ENCODE measurements at places on chromosomes 7 and 10.

DNA sequence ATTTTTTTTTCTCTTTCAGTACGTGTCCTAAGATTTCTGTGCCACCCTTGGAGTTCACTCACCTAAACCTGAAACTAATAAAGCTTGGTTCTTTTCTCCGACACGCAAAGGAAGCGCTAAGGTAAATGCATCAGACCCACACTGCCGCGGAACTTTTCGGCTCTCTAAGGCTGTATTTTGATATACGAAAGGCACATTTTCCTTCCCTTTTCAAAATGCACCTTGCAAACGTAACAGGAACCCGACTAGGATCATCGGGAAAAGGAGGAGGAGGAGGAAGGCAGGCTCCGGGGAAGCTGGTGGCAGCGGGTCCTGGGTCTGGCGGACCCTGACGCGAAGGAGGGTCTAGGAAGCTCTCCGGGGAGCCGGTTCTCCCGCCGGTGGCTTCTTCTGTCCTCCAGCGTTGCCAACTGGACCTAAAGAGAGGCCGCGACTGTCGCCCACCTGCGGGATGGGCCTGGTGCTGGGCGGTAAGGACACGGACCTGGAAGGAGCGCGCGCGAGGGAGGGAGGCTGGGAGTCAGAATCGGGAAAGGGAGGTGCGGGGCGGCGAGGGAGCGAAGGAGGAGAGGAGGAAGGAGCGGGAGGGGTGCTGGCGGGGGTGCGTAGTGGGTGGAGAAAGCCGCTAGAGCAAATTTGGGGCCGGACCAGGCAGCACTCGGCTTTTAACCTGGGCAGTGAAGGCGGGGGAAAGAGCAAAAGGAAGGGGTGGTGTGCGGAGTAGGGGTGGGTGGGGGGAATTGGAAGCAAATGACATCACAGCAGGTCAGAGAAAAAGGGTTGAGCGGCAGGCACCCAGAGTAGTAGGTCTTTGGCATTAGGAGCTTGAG is at the start of gene CFTR:
CFTR (plus strand) TSS at position 801 of the 830 bp plus-strand sequence. CDS start 70 bp downstream, outside the sequence.
- DNase-seq = no peak

DNA sequence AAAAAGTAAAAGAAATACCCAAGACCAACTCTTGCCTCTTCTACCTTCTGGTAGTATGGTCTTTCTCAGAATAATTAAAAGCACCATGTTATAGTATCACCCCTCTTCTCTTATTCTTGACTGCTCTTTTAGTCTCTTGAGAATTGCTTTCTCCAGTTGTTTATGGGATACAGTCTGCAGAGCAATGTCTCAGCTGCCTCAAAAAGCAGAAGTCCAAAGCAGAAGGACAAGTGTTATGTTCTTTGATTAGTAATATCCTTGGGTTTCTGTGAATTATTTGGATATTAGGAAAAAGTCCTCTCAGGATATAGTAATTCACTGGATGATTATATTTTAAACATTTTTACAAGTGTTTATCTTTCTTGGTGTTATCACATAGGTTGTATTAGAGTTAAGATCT is 7.4 kb downstream of the TAS2R41 start:
- no peak for DNase-seq

- no peak for DNase-seq
Observed at GRCh38 chr10:81386817-81387216, 488.2 kb upstream of the NRG3 start.

GRCh38 chr7:124914298-124914697 is 15.3 kb downstream of the POT1 start:
- no peak for DNase-seq

GRCh38 chr7:100156331-100157068 is 2.0 kb downstream of the TRAPPC14 start:
- no peak for DNase-seq

DNA sequence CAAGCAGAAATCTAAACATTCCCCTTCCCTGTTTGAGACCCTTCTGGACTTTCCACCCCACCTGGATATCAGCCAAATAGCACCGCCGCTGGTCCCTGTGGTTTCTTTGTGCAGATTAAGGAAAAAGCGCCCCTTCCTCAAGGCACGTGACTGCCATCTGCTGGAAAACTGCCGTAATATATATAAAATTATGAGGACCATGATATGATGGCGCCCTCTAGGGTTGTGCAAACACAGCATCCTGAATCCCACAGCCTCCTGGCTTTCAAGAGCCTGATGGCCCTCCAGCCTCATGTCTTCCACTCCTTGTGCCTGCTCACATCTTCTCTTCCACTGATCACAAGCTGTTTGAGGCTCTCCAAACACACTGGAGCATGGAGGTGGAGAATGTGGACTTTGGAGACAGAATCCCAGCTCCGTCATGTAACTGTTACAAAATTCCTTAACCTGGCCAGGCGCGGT is 121.3 kb downstream of the MYL10 start:
- DNase-seq = no peak

DNA sequence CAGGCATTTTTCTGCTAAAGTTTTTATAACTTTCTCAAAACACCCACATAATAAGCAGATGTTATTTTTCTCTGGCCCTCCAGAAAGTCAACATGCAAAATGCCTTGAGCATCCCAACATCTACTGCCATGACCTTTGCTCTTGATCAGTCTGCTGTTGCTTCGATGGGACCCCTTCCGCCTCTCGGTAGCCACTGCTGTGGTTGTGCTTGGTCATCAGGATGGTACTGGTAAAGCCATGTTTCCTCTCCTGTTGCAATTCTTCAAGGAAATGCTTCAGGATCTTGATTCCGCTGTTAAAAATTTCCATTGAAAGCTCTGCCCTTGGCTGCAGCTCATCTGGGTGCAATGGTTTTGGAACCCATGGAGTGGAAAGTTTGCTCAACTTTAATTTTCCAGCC is 533.0 kb downstream of the DNAJB6 start:
- no peak for DNase-seq

DNA sequence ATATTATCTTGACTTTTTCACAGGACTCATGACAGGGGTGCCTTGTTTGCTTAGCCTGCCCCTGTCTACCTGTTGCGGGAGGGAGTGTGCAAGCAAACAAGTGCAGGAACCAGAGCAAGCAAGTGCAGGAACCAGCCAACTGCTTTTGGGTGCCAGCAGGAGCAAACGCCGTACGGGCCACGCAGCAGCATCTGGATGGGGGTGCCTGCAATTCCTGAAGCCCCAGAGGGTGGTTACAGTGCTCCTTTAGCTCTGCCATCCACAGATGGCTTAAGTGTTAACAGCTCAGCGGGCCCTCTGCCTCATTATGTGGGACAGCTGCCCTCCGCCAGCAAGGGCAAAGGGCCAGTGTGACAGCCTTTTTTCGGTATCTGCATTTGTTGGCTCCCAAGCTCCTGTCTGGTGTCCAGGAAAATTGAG is 83.5 kb downstream of the MICU1 start:
- no peak for DNase-seq

DNA sequence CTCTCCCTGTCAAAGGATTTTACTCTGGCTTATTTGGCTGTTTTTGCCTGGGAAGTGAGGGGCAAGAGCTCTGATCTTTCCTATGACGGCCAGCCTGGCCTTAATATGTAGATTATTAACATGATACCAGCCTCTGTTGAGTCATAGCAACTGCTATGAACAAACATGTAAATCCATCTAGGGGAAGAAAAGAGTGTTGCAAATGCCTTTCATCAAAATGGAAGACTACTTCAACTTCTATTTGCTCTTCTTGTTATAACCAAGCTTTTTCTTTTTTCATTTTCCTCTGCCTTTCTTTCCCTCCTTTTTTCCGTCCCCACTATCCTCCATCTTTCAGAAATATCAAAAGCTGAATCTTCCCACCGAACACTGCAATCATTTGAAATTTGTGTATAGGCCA is 46.6 kb downstream of the BTRC start:
- no peak for DNase-seq

DNA sequence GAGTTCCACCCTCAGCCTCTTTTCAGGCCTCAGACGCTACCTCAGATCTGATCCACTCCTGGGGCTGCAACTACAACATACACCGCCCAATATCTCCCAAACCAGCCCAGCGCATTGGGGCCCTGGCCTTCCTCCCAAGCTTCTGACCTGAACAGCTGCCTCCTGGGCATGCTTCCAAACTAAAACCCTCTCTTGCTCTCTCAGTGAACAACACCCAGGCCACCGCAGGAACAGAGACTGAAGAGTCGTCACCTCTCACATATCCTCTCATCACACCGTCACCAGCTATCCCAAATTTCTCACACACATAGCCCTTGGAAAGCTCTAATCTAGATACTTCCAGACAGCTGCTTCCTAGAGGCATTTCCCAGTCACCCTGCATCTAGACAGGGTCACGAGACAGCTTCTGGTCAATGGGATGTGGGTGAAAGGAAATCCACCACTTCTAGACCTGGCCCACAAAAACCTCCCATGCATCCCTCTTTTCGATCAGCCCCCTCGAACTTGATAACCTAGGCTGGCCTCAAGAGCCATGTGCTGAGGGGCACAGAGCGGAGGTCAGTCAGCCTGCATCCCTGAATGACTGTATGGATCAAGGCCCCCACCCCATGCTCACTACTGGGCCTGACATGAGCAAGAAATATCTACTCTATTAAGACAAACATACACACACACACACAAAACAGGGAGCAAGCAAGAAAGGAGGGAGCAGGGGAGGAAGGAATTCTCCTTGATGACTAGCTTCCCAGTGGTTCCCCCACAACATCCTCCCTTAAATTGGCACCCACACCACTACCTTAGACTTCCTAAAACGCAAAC is 1.8 kb downstream of the PARP12 start:
- DNase-seq = no peak

DNA sequence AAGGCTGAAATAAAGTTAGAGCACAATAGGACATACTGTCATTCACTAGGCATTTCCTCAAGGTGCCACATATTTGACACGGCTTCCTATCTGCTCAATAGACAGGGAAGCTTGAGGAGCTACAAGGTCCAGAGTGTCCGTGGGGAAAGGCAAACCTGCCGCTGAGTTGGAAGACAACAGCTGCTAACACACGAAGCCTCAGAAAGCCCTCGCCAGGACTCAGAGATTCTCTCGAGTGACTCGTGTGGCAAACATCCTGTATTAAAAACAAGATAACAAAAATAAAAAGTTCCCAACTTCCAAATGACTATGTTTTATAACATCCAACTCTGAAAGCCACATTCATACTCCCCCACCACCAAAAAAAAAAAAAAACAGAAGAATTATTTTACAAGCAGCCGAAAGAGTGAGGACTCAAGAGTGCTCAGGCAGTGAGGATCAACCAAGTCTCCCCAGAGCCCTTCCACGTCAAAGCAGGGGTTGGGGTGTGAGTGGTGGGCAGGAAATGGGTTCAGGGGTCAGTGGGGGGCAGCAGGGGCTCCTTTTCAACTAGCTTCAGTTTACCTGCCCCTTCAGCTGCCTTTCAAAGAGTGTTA is 67.6 kb downstream of the STK17A start:
- no peak for DNase-seq

DNA sequence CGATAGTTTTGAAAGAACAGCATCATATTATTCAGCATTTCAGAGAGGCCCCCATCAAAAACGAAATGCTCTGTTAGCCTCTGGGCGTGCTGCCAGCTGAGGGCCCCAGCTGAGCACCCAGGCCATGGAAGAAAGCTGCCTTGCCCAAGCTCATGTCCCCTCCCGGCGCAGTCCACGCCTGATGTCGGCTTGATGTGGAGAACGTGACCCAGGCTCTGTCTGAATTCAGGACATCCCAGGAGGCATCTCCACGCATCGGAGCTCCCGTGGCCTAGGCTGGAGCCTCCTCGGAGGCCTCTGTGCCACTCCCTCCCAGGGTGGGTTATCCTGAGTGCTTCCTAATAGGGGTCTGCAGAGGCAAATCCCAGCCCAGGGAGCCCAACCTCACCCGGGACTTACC is 218.3 kb upstream of the AKR1E2 start:
- no peak for DNase-seq

DNA sequence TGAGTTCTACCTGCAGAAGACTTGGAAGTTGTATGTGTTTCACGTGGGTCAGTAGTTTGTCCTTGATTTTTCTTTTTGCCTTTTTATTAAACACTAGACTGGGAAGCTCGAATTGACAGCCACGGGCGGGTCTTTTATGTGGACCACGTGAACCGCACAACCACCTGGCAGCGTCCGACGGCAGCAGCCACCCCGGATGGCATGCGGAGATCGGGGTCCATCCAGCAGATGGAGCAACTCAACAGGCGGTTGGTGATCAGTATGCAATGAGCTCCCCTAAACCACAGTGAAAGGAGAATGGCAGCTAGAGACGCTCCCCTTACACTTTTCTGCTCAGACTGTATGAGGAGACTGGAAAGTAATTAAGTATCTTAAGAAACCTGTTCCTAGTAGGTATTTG is 126.7 kb upstream of the STK17A start:
- DNase-seq = no peak

DNA sequence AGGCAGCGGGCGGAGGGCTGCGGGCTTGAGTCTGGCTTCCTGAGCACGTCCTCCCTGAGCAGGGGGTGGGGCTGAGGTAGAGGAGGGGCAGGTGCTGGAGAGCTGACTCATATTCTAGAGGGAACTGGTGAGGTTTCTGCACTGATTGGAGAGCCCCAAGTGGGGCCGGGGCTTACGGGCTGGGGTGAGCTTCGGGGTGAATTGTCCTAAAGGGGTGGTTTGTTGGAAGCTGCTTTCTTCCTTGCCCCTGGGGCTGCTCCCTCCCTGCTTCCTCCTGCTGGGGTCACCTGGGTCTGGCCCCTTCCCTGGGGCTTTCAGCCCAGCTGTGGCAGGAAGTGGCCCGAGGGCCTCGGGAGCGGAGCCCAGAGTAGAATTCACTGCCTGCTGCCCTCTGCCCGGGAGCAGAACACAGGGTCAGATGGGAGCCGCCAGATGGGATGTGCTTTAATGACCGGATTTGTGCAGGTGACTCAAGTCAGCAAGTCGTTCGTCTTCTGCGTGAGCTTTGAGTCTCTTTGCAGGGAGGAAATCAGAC is 48.6 kb downstream of the FAM20C start:
- no peak for DNase-seq

GRCh38 chr10:77325233-77325537 is 312.4 kb downstream of the KCNMA1 start:
- no peak for DNase-seq
